ENCODE measurements at places on chromosomes 13 and 19.

- no peak for DNase-seq
Observed at GRCh38 chr13:48320891-48321510, 17.4 kb downstream of the RB1 start.

GRCh38 chr13:41402691-41403511 is 54.4 kb upstream of the RGCC start:
- no peak for DNase-seq

DNA sequence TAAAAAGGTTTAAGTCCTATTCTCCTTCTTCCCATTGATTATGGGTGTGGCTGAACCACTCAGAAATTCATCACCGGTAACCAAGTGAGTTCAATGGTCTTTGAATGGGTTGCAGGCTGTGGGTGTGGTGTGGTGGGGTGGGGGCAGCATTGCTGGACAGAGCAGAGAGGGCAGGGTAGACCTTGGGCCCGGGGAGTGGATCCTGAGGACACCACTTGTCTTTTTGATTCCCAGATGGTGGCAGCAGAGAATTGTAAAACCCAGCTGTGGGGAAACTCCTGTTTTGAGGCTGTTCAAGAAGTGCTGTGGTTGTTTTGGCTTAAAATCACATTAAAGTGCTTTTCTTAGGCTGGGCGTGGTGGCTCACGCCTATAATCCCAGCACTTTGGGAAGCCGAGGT is 45.8 kb upstream of the RGCC start:
- DNase-seq, result peak; percentile 38

DNA sequence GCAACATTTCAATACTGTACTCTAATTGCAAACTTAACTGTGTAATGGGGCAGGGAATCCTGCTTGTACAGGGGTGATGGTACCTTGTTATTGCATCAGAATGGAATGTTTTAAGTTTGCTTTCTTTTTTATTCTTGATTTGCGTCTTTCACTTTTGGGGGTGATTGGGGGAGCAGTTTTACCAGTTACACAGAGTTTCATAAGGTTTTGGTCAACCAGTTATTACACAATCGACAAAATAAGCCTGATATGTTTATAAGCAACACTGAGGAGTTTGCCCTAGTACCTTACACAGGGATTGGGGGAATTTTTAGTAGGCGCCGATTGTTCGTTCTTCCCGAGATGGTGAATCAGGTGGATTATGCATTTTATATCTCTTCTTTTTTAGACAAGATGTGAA is 2.7 kb downstream of the KLF5 start:
- no peak for DNase-seq

DNA sequence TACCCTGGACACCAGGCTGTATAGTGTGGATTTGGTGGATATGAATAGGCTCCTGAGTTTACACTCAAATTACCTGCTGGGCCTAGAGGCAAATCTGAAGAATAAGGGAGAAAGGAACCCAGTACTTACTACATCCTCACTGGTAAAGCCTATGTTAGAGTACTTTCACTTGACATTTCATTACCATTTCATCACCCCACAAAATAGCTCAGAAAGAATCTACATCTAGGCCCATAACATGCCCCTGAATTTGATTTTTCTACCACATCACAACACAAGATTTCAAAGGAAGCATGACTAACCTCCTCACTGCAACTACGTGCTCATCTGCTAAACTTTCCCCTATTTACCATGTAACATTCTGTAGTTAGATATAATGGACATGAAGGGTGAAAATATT is 43.3 kb downstream of the VWA8 start:
- peak; percentile 56 for DNase-seq

- no peak for DNase-seq
Observed at GRCh38 chr13:107376341-107377125, 808.6 kb upstream of the ARGLU1 start.

GRCh38 chr19:15463861-15464371 is 428 bp downstream of the RASAL3 start:
- peak; percentile 26 for DNase-seq

DNA sequence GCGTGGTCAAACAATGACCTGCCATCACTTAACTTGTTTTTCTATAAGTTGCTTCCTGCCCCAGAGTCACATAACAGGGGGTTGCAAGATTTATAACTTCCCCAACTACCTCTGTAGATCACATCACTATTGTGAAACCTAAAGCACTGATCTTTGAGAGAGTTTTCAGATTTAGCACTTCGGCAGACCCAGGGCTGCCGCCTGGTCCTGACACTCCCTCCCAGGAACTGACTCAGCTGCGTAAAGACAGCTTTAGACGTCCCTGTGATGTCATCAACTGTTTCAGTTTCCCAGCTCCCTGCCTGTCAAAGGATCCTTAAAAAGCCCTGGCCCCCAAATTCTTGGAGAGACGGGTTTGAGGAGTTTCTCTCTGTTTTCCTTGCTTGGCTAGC is 33.3 kb downstream of the IGFL2 start:
- DNase-seq, result peak; percentile 79

- no peak for DNase-seq
Observed at GRCh38 chr19:47433121-47433520, 13.8 kb upstream of the MEIS3 start.

DNA sequence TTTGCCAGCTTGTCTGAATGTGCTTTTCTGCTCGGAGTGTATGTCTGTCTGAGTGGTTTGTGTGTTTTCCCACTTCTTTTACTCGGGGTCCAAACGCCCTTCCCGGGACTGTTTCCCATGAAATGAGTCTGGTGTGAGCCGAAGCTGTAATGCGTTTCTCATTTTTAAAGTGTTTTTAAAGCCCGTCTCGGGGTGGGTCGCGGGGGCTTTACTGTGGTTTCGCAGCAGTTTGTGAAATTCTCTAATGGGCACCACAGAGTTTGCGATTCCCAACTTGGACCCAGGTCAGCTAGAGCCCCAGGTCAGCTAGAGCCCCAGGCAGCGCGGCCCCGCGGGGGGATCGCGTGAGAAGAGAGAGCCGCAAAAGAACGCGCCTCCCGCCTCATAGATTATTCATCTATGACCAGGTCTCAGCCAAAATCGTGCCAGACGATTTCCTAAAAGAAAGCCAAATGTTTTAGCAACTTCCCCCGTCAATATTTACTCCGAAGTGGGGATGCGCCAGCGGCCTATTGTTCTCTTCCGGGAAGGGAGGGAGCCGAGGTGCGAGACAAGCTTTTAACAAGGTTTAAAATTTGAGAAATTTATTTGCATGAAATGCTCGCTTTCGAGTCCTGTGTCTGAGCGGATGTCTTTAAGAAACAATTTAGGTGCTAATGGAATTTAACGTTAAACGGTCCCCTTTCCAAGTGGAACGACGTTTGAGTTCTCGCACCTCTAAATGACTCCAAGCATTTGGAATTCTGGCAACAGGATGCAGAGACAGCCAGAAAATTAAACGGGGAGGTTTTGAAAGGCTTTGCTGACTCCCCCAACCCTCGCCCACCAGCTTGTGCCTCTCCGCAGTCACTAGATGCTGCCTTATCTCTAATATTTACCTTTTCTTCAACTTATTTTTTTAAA is 2.2 kb downstream of the ZIC2 start:
- DNase-seq, result no peak

DNA sequence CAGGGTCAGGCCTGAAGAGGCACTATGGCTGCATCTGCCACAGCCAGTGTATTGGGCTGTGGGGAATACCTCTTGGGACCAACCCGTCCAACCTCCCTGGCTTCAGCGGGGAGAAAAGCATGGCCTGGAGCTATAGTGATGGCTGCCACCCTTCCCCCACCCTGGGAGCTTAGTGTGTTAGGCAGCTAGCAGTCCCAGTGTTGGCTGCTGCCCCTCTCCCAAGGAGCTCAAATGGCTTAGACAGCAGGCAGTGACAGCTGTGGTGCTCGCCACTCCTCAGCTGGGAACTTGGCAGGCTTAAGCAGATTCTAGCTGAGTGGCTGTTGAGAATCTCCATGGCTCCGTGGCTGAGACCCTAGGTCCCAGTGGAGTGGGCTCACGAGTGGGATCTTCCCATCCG is 19.7 kb downstream of the ACOD1 start:
- no peak for DNase-seq

GRCh38 chr19:47106821-47107201 is 6.8 kb downstream of the ZC3H4 start:
- no peak for DNase-seq

DNA sequence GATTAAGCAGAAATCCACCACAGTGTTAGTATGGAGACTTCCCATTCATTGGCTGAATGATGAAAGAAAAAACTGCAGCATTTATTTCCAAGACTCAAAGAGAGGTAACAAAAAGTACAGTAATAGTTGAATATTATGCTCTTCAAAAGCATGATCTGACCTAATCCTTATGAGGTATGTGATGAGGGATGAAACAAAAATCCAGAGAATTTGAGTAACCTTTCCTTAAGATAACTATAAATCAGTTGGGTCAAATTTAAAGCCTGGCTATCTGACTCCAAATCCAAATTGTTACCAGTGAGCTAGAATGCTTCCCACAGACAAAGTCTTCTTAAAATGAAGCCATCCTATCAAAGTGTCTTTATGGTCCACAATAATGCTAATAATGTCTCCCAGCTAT is 38.1 kb downstream of the NUFIP1 start:
- DNase-seq, result no peak

- DNase-seq, result no peak
Observed at GRCh38 chr13:113513761-113514160, 23.2 kb upstream of the DCUN1D2 start.

DNA sequence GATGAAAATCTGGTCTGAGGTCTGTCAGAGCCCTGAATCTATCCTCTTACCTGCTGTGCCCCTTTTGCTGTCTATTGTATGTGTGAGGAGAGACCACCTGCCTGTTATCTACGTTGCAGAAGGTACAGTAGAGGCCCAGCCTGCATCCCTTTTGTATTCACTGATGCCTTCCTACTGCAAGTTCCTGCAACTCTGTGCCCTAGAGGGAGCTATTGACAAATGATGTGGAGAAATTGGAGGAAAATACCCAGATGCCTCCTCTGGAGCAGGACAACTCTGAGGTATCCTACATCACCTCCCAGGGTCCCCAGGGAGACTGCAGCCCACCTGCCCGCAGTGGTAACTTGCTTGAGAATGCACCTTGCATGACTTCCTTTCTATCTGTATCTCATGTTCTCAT is 33.7 kb downstream of the SIAH3 start:
- no peak for DNase-seq

DNA sequence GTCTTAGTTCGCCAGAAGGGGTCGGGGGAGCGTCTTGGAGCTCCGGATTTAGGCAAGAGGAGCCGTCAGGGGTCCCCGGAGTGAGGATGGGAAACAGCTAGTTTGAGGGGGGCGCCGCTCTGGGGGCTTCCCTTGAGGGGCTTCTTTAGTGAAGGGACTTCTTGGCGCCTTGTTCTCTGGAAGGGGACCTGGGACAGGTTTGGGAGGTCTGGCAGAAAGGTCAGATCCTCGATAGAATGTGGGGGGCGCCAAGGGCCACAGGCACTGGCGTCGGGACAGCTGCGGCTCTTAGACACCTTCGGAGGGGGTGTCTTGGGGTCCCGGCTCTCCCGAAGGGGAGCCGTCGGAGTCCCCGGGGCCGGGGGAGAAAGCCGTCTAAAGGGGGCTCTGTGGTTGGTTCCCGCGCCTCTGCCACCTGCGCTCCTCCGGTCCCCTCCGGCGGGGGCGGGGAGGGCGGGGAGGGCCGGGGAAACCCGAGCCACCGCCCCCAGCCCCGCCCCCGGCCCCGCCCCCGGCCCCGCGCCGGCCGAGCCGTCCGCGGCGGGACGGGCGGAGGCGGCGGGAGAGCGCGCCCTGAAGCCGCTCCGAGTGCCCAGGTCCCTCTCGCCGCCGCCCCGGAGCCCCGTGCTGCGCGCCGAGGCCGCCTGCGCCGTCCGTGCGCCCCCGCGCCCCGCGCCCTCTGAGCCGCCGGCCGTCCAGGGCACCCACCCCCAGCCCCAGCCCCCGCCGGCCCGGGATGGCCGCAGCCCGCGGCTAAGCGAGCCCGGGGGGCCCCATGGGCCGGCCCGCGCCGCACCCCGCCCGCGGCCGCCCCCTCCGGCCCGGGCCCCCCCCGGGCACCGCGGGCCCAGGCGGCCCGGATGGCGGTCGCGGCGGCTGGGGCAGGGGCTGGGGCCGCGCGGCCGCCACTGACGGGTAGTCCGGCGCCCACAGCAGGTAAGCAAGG is at the start of gene NRTN:
Gene NRTN (plus strand): TSS at position 552 of the 946 bp plus-strand sequence. CDS start 19,099 bp downstream, outside the sequence.
- DNase-seq, result no peak

DNA sequence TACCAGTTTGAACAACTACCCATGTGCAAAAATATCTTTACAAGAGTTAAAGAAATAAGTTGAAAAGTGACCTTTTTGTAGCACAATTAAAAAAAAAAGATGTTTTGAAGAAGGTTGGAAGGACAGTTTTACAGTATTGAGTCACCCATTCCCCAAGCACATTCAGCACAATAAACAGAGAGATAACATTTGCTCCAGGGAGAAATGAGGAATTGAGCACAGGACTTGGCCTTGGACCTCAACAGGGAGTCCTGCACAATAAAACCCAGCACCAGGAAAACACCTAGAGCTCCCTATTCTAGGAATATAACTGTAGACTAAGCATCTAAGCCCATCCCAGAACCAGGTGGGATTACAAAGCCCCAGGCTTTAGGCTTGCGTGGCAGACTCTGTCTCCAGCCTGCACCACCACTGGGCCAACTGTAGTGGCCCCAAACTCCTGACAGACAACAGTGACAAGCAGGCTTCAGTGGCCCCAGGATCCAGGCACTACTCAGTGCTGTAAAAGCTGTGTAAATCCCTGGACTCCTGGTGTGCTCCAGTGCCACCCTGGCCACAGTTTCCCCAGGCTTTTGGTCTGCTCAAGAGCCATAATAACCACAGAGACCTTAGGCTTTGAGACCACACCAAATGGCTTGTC is 857.2 kb downstream of the SLITRK1 start:
- DNase-seq, result no peak

DNA sequence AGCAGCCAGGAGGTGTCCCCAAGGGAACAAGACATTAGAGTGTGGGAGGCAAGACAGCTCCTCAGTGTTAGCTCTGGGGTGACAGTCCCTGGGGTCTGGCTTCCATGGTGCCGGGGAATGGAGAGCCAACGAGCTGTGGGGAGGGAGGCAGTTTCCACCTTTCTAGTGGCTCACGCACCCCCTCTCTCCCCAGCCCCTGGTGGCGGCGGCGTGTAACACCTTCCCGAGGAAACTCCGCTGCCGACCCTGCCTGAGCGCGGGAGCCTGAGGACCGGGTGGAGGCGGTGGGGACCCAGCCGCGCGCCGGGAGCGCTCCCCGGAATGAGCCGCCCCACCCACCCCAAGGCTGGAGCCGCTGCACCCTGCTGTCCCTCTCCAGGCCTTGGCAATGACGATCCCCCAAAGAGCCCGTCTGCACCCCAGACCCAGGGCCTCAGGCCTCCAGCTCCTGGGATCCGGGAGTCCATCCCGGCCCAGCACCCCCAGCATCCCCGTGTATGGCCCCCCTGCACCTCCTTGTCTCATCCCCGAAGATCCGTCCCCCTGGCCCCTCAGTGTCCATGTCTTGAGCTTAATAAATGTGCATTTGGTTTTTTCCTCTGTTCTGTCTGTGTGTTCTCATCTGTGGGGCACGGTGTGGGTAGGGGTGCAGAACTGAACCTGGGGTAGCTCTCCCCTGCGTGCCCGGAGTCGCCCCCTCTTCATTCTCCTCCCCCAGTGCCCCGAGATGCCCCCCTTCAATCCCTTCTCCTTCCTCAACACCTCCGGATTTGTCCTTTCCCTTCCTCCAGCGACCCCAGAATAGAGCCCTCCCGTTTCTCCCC is 622 bp upstream of the FXYD5 start:
- peak; percentile 27 for DNase-seq

All from inflammatory macrophage treated with lipopolysaccharide for 1 hour (primary cell).